ENCODE measurements at places on chromosomes 1 and 21. TPM values are rescaled to one million over a fixed set of nuclear protein-coding genes. Genes with fewer than 3 reads are reported as not detected.

C1orf185 gene
- not detected for total RNA-seq

ERRFI1 gene
- not detected for total RNA-seq

GJB3 gene
- not detected for total RNA-seq

C1orf116 gene
- total RNA-seq, result not detected

JAM2 gene
- not detected for total RNA-seq

C1orf226 gene
- not detected for total RNA-seq

SMIM1 gene
- total RNA-seq, result not detected

LHX4 gene
- total RNA-seq, result not detected

CIART gene
- total RNA-seq, result 2.0 TPM

FAM167B gene
- 0.90 TPM for total RNA-seq

GRCh38 chr21:19529031-19529430 lies 1125.4 kb upstream of the TMPRSS15 start:
- H3K27me3 ChIP-seq, result no peaks in the 10 kb centered on the region
- no peak overlapping the region for H3K27ac ChIP-seq
- no peak for DNase-seq
- no peak overlapping the region for H3K4me3 ChIP-seq
- H3K4me1 ChIP-seq, result no peaks in the 10 kb centered on the region
- no peaks in the 10 kb centered on the region for H3K36me3 ChIP-seq

GRCh38 chr1:100721526-100722207 lies 2.1 kb downstream of the VCAM1 start:
- no peaks in the 10 kb centered on the region for H3K36me3 ChIP-seq
- peaks cover 38% of the 10 kb centered on the region for H3K27me3 ChIP-seq
- DNase-seq, result no peak
- H3K27ac ChIP-seq, result no peak overlapping the region
- H3K4me3 ChIP-seq, result no peak overlapping the region

DNA sequence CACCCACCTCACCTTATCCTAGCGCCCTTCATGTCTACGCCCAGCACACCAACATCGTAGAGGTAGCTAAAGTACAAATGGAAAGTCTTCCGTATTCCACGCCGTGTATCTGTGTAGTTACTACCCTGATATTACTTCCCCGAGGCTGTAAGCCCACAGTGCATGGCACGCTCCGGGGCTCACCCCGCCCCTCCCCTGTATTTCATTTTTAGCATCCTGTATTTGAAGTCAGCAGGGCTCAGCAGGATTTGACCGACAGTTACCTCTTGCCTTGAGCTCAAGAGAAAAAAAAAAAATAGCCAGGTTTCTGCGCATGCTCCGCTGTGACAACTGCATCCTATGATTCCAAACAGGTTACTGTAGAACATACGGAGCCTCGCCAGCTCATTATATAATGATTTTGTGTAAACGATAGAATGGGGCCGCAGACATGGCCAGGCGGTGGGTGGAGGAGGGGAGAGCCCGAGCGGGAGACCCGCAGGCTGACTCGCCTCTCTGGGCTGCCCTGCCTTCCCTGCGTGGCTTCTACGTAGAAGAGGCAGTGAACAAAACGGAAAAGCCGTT lies 1.3 kb downstream of the ABCG1 start:
- peak overlapping the region; percentile 78 for H3K27ac ChIP-seq
- H3K27me3 ChIP-seq, result no peaks in the 10 kb centered on the region
- H3K36me3 ChIP-seq, result peaks cover 6% of the 10 kb centered on the region
- H3K4me3 ChIP-seq, result peak overlapping the region; percentile 82

DNA sequence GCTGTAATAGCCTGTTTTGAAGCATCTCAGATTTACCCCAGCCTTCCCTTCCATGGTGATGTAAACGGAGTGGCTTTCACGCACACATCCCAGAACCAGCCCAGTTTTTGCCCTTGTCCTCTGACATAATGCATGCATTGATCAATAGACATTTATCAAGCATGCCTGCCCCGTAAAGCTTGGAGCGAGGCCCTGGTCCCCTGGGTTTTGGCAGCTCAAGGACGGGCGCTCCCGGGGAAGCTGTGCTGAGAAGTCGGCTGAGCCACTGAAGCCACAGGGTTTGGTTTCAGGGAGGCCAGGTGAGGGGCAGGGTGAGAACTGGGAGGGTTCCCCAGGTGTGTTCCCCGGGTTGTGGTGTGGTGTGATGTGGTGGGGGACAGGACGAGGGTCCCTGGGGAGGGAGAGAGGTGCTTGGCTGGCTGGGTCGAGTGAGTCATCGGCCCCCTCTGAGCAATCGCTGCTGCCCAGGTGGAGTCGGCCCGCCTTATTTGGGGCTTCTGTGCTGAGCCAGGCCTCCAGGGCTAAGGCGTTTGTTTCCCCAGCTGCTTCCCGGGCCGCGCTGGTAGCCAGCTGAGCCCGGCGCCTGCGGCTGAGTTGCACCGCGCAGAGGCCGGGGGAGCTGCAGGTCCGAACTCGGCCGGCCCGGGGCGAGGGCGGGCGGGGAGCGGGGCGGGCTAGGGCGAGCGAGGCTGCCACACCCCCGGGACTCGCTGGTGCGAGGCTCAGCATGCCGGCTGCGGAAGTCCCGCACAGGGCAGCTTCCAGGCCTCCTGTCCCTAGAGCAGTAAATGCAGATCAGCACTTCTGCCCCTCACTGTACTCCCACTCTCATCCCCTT lies 23.6 kb downstream of the ATP2B4 start:
- H3K4me1 ChIP-seq, result peaks cover 77% of the 10 kb centered on the region
- H3K4me3 ChIP-seq, result peak overlapping the region; percentile 63
- H3K27me3 ChIP-seq, result no peaks in the 10 kb centered on the region
- peak overlapping the region; percentile 76 for H3K27ac ChIP-seq

- H3K27ac ChIP-seq, result no peak overlapping the region
- no peak overlapping the region for H3K4me3 ChIP-seq
- H3K36me3 ChIP-seq, result peaks cover 50% of the 10 kb centered on the region
Observed at GRCh38 chr21:39208624-39209333, 25.5 kb upstream of the PSMG1 start.

DNA sequence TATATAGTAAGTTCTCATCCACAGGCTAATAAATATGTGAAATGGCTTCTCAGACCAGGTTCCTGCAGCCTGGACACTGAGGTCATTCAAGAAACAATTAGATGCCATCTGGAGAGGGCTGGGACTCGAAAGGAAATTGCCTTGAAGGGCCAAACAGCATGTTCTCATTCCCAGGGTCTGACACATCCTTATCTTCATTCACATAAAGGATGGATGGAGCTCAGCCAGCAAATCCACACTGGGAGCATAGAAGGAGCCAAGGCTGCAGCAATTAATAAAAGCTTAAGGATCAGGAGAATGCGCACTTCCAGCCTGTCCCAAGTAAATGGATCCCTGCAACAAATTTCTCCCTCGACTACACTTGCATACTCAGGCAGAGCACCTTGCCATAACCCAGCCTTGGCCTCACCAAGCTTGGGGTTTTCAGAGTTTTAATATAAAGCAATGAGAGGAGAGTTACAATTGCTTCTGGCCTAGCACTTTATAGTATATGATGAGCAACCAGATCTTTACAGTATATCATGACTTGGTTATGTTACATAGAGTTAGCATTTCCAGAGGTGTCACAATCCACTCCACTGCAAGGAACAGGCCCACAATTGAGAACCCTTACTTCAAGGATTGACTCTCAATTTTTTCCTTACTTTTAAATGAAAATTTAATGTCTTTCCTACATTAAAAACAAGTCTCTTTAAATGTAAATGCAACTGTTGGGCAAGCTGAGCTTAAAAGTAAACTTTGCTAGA lies 55.9 kb downstream of the BCAR3 start:
- no peak overlapping the region for H3K27ac ChIP-seq
- DNase-seq, result no peak
- H3K4me3 ChIP-seq, result no peak overlapping the region
- H3K36me3 ChIP-seq, result no peaks in the 10 kb centered on the region
- peaks cover 6% of the 10 kb centered on the region for H3K27me3 ChIP-seq

DNA sequence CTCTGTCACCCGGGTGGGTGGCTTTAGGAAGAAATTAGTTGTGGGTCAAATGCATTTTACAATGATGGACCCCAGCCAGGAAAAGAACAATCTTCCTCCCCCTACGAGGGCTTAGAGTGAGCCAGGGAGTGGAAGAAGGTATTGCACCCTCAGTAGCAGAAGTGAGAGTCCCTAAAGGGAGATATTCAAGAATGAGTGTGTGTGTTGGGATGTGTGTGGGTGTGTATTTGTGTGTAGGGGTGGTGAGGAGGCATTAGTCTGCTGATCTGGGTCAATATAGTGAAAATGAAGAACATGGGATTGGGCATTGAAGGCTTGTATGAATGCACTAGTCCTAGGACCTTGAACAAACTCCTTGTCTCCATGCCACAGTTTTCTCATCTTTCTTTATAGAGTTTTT lies 85.2 kb upstream of the RUNX1 start:
- peaks cover 5% of the 10 kb centered on the region for H3K36me3 ChIP-seq
- H3K27me3 ChIP-seq, result no peaks in the 10 kb centered on the region
- no peak overlapping the region for H3K4me3 ChIP-seq
- no peak overlapping the region for H3K27ac ChIP-seq
- DNase-seq, result no peak

- peaks cover 45% of the 10 kb centered on the region for H3K27me3 ChIP-seq
- peaks cover 23% of the 10 kb centered on the region for H3K36me3 ChIP-seq
- no peak for DNase-seq
- H3K4me1 ChIP-seq, result peaks cover 38% of the 10 kb centered on the region
- no peak overlapping the region for H3K4me3 ChIP-seq
- H3K27ac ChIP-seq, result no peak overlapping the region
Observed at GRCh38 chr1:229436201-229436600, 2.3 kb upstream of the ACTA1 start.

- no peak overlapping the region for H3K27ac ChIP-seq
- H3K4me1 ChIP-seq, result peaks cover 4% of the 10 kb centered on the region
- peaks cover 2% of the 10 kb centered on the region for H3K36me3 ChIP-seq
- no peaks in the 10 kb centered on the region for H3K27me3 ChIP-seq
- no peak for DNase-seq
Observed at GRCh38 chr21:31299291-31300147, 44.5 kb downstream of the TIAM1 start.

Data from activated CD8-positive, alpha-beta T cell treated with anti-CD3 and anti-CD28 coated beads, Interleukin-2, amount 10 ng/mL, durations not matched to agents 7 days and 5 days (primary cell).